Epithelial cell of prostate (primary cell): ENCODE measurements at places on chromosomes 16 and 17.
A peak's percentile ranks its signal among the peaks of the same experiment; 100 is the strongest.

- no peak for DNase-seq
Measured at GRCh38 chr17:32588135-32588534, 101.3 kb downstream of the CDK5R1 start.

- DNase-seq, result no peak
Measured at GRCh38 chr16:19687279-19687678, 30.7 kb downstream of the KNOP1 start.

DNA sequence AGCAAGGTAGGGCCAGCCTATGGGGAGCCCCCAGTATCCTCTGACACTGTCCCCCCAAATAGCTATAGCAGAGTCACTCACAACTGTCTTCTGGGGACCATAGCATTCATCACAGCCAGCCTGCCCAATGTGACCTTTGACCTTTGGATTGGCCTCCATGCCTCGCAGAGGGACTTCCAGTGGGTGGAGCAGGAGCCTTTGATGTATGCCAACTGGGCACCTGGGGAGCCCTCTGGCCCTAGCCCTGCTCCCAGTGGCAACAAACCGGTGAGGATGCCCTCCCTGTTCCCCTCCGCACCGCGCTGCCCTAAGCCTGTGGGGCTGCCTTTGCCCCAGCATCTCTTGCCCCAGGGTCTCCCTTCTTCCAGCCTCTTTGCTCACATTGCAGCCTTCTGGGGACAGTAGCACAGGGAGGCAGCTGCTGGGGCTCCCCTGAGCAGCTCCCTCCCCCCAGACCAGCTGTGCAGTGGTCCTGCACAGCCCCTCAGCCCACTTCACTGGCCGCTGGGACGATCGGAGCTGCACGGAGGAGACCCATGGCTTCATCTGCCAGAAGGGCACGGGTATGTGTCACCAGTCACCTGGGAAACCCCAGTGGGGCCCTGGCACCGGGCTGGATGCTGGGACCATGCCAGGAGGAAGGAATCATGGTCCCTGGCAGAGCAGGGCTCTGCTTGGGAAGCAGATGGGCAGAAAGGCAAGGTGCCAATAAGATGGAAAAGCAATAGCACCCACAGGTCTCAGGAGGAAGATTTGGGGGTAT is 61.1 kb downstream of the MRC2 start:
- no peak for DNase-seq

DNA sequence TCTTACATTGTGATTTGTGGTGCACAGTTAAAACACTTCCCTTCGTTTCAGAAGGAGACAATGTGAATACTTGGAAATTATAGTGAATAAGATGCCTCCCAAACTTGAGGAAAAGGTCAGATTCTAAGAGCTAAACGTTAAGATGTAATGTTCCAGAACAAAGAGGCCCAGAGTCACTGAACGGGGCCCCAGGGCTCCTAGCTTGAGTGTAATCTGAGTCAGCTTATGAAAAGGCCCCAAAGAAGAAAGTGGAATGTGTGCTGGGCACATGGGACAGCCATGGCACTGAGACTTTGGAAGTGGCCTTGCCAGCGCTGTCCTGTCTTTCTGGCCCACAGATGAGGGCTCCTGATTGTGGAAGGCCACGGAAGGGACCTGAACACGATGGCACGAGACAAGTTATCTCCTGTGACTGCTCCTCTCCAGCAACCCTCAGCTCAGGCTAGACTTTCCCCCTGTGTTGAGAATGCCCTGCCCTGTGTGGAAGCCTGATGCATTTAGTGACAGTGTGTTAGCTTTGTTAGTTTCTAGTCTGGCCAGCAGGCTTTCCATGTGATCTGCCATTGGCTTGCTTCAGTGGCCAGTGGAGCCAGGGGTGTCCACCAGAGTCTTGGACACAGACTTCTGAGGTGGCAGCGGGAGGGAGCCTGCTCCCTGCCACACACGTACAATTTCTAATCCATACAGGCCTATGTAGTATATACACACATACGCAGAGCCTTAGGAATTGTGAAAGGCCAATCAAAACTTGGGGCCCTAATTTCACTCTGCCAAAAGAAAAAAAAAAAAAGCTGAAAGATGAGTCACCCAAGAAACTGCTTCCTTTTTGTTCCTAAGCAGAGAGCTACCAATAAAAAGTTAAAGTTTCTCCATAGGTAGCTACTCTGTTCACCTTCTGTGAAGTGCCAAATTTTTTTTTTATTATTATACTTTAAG is 13.1 kb downstream of the SPATA33 start:
- DNase-seq, result no peak

DNA sequence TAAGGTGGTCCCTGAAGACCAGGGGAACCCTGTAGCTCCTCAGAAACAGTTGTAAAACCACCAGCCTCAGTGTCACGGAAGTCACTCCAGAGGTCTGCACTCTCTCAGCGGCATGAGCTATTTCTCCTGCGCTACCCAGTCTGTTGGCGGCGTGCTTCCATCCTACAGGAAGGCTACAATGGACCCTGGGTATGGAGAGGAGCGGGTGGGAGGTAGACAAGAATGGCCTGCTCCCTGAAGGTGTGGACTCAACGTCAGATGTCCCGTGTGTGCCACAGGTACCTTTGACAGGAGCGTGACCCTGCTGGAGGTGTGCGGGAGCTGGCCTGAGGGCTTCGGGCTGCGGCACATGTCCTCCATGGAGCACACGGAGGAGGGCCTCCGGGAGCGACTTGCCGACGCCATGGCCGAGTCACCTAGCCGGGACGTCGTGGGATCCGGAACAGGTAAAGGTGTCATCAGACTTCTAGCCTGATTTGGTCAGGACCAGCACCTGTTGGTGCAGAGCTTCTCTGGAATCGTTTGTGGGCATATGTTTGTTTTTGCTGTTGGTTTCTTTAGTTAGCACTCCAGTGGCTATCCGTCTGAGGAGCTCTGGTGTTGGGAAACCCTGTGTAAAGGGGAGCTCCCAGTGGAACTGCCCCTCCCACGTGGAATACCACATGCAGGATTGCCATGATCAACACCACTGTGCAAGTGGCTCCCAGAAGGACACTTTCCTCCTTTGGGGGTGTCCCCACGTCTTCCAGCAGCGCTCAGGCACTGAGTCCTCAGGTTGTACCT is 31.4 kb upstream of the TBX2 start:
- DNase-seq, result no peak

GRCh38 chr16:9159839-9160550 is 68.6 kb downstream of the HAPSTR1 start:
- peak; percentile 12 for DNase-seq

GRCh38 chr17:28133562-28133970 is 91.1 kb downstream of the NLK start:
- DNase-seq, result peak; percentile 6

DNA sequence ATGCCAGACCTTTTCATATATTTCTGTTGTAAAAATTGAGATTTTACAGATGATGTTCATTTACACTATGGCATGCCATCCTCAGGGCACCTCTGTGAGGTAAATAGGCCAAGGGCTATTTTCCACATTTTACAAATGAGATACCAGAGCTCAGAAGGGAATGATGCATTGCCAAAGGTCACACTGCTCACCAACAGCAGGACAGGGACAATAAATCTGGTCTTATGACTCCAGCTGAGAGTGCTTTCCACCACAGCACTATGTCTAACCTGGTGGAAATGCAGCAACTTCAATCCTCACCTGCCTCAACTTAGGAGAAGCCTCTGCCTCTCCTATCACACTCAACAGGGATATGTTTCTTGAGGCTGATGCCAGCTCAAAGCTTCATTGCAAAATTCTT is 40.6 kb downstream of the GRIN2A start:
- no peak for DNase-seq

GRCh38 chr17:41642252-41643156 is 18.1 kb upstream of the KRT17 start:
- peak; percentile 77 for DNase-seq

DNA sequence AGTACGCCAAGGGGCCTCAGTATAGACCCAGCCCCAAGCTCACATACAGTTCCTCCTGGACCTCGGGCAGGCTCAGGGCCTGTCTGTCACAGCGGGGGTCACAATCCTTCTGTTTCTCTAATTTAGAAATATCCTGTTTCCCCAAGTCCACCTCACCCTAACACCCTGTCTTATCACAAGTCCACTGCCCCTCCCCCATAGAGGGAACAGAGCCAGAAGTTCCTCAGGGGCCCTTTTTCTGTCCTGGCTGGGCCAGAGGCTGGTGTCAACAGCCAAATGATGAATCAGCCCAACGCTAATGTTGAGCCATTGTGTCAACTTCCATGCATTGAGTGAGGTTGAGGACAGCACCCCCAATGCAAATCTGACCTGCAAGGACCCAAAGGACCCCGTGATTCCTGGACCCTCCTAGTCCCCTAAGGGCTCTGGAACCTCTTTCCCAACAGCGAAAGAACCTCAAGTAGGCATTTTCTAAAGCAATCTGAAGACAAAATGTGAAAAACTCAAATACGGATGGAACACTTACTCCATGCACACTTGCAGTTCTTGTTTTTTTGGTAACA is 58.6 kb downstream of the PECAM1 start:
- DNase-seq, result no peak

GRCh38 chr17:77210331-77210730 is 69.6 kb downstream of the SEC14L1 start:
- no peak for DNase-seq

DNA sequence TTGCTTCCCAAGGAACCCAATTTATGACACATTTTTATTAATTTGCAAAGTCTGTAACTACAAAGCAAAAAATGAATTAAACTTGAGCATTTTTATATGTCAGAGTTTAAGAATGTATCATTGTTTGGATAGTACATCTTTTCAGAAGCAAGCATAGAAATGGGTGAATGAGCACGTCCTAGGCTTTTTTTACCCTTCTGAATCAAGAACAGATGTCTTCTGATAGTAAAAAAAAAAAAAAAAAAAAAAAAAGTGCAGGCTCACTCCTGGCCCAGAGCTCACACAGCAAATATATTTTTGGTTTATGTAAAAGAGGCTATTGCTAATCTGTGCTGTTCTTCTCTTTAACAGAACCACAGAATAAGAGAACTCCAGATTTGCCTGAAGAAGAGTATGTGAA is 6.3 kb downstream of the TERF2IP start:
- no peak for DNase-seq

DNA sequence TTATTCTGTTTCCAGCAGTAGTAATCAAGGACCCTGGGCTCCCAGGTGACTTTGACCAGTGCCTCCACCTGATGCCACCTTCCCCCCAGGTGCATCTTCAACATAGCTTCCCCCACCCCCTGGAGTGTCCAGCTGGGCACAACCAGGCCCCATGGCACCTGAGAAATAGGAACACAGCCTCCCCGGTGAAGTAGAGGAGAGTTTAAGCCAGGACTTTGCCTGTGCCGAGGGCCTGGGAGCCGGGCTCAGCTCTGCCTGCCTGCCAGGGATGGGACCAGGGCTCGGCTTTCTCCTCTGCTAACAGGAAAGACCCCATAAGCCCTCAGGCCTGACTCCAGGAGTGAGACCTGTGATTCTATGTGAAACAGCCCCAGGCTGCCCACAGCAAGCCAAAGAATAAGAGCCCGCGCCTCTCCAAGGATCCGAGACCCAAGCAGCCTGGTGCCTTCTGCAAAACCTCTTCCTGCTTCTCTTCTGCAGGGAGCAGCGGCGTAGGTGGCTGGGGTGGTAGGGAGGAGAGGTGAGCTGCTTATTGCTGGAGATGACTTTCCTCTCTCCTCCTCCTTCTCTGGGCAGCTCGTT is 16.4 kb upstream of the RBFOX3 start:
- DNase-seq, result no peak

DNA sequence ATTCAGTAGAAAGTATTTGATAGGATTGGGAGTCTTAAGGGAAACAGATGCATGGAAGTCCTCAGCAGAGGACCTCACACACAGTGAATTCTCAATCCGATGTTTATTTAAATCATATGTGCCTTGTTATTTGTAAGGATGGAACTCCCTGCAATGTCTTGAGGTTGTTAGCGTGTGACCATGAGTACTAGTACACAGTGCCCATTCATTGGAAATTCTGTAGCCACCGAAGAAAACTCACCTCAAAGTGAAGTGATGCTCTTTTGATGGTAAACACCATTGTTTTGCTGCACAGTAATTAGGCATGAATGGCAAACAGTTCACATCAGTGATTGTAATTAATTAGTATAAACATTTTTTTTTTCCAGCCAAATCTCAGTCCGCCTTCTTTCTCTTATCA is 173.6 kb downstream of the MSI2 start:
- no peak for DNase-seq

DNA sequence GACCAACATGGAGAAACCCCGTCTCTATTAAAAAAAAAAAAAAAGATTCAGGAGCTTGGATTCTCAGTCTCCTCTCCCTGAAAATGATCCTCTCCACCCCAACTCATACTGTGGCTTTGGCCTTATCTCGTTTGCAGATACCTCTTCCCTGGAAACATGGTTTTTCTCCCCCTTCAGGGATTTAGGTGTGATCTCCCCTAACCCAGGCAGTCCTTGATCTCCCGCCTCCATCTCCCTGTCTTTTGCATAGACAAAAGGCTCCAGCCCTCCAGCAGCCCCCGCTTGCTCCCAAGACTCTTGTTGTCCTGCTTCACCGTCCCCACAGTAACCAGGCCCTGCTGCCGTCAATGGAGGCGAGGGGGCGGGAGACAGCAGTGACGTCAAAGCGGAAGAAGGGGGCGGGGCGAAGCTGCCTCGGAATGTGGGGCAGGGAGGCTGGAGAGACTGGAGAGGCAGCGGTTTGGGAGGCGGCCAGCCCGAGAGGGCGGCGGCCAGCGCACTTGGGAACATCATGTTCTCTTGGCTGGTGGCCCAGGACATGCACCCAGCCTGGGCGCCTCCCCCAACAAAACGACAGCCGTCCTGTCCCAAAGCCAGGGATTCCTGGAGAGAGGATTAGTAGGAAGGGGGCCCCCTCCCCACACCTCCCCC is 1.9 kb upstream of the PER1 start:
- DNase-seq, result peak; percentile 90

GRCh38 chr17:81535007-81535328 is 6.8 kb downstream of the FSCN2 start:
- DNase-seq, result no peak

DNA sequence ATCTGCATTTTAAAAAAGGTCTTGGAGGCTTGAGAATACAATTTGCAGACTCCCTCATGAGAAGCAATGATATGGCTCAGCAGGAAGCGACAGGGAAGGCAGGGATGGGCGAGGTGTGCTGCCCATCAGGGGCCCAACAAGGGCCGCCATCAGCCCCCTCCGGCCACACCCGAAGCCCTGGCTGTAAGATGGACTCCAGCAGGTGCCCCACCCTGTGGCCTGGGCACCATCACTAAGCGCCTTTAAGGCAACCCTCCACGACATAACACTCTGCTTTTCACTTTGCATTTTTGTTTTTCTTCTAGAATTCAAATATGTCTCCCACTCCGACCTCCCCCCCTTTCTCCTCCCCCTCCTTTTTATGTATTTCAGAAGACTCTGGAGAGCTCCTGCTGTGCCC is 52.2 kb upstream of the RCVRN start:
- DNase-seq, result no peak

DNA sequence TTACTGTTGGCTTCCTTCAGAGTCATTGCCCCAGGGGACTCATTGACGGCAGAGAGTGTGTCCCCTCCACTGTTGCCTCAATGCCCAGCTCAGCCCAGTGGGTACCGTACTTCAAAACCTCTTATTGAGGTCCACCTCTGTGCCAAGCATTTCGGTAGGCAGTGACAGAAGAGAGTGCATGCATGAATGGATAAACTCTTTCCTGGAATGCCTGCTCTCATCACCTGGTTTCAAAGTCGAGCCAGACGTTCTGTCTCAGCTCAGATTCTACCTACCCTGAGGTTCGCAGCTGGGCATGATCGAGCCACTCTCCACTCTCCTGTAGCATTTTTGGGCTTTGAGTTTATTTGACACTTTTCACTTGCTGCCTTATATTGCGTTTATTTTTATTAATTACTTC is 647.0 kb downstream of the MAF start:
- DNase-seq, result no peak

GRCh38 chr16:29310852-29311314 is 95.6 kb downstream of the NPIPB11 start:
- DNase-seq, result no peak

GRCh38 chr17:5241861-5242671 is 7.4 kb upstream of the SCIMP start:
- no peak for DNase-seq
